SHP77 treated with DMSO at 0.1 percent for 48 hours (cell line): ENCODE measurements at places on chromosomes 2 and 18.

- no peak for DNase-seq
These were observed 723.4 kb upstream of the LRRTM4 start for GRCh38 chr2:78245394-78246135.

DNA sequence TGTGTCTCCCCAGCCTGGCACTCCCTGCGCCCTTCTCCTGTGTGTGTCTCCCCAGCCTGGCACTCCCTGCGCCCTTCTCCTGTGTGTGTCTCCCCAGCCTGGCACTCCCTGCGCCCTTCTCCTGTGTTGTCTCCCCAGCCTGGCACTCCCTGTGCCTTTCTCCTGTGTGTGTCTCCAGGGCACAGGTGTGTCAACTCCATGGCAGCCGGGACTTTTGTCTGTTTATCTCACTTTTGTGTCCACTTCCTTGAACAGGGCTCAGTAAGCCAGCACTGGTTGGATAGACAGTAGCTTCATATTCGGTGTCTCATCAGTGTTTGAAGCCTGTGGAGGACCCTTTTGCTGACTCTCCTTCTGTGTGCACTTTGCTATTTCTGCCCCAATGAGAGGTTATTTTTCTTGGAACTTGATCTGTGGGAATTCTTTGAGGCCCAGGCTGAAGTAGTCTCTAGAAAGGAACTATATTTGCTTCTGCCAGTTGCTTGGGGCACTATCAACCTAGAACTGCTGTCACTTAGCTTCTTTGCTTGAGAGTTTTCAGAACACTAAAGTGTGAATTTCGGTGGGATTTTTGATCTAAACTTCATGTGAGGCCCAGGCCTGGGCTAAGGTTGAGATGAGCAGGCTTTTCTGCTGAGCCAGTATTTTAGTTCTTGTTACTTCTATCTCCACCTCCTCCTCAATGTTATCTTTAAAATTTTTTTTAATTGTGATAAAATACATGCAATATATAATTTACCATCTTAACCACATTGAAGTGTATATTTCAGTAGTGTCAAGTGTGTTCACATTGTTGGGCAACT is 8.3 kb upstream of the ASB1 start:
- DNase-seq: no peak

DNA sequence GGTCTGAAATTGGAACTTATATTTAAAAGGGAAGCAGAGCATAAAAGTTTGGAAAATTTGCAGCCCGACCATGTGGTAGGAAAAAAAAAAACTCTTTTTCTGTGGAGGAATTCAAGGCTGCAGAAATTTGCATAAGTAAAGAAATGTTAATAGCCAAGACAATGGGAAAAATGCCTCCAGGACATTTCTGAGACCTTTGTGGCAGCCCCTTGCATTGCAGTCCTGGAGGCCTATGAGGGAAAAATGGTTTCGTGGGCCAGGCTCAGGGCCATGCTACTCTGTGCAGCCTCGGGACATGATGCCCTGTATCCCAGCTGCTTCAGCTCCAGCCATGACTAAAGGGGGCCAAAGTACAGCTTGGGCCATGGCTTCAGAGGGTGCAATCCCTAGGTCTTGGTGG is 71.9 kb upstream of the SLC16A14 start:
- DNase-seq: no peak

DNA sequence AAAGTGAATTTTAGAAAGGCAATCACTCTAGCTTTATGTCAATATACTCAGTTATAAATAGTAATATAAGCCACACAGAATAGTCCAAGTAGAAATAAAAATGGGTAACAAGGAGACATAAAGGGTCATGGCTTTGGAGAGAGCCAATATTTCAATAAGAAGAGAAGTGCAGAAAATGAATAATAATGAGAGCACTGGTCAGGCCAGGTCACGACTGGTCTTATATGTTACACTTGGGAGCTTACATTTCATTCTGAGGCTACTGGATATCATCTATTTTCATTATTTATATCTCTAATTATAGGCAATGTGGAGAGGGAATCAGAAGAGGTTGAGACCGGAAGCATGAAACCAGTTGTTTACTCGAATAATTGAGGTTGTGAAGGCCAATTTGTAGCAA is 180.8 kb upstream of the PID1 start:
- DNase-seq: no peak

GRCh38 chr2:232604535-232604934 is 28.9 kb upstream of the EFHD1 start:
- DNase-seq: no peak

GRCh38 chr2:110993557-110994231 is 127.0 kb upstream of the BCL2L11 start:
- no peak for DNase-seq

DNA sequence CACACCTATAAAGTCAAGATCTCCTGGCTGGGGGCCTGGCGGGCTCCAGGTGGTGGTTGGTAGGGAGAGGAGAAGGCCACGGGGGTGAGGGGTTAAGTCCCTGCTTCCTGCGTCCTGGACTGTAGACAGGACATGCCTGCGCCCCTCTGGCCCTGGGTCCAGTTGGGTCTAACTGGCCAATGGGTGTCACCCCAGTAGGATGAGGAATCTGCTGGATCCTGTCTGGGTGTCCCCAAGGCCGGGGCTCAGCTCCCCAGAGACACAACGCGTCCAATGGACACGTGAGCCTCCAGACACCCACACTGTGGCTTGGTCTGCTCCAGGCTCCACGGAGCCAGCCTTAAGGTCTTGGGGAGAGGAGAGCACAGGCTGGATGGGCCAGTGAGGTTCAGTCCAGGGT is 19.6 kb downstream of the AQP12A start:
- DNase-seq: no peak

GRCh38 chr2:1893856-1894255 is 149.5 kb upstream of the PXDN start:
- DNase-seq: no peak

GRCh38 chr2:50547521-50547920 is 484.4 kb downstream of the NRXN1 start:
- no peak for DNase-seq
